ENCODE measurements at places on chromosomes 6 and 20.
A peak's percentile ranks its signal among the peaks of the same experiment; 100 is the strongest.

DNA sequence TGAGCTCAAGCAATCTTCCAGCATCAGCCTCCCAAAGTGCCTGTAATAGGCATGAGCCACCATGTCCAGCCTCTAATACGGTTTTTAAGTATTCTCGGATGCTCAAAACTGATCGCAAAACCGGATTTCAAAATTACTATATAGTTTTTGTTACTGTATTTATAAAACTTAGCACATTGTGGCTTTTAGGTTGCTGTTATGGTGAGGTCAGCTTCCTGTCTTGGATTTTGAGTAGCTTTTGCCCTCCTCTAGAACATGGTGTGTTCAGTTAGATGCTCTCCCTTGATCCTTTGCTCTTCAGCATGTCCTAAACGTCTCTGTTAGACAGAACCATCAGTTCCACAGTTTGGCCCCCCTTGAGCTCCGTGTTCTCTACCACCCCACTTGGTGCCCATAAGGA lies 96.2 kb downstream of the RPP40 start:
- DNase-seq, result no peak

DNA sequence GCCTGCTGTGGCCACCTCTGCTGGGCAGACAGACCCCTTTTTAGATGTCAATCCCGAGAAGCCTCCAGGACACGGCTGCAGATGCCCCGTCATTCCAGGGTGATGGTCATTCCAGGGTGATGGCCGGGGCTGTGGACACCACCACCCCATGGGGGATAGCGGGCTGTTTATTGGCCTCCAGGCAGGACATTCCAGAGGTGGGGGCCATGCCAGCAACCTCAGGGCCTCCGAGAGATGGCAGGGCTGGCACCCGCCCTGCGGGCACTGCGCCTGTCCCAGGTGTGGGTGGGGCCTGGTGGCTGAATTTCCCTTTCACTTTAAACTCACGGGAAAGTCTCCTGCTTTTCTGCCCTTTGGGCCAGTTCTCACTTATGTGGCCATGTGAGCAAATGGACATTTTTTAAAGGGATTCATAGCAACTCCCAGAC lies 14.5 kb downstream of the COL9A3 start:
- no peak for DNase-seq

DNA sequence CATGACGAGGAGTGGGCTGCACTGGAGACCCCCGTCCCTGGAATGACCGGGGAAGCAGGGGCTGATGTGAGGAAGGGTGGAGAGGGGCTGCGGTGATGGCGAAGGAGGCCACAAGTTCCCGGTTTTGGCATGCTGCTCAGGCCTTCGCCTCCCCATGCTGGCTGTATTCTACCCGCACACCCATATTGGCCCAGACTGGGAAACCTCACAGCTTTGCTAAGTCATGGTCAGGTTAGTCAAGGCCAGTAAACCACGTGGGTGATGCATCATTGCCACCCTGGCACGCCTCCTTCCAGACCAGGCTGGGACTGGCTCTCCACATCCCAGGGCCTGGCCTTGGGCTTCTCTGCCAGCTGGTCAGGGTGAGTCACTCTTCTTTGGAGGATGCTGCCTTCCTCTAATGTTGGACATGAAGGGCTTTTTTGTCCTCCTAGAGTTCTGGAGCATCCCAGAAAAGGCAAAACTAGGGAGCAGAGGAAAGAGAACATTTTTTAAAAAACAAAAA lies 53.8 kb downstream of the PCNA start:
- peak; percentile 94 for DNase-seq

GRCh38 chr6:12472601-12473038 lies 182.5 kb downstream of the EDN1 start:
- peak; percentile 79 for DNase-seq

- DNase-seq, result no peak
These were observed 12.2 kb downstream of the PRL start for GRCh38 chr6:22284666-22285065.

DNA sequence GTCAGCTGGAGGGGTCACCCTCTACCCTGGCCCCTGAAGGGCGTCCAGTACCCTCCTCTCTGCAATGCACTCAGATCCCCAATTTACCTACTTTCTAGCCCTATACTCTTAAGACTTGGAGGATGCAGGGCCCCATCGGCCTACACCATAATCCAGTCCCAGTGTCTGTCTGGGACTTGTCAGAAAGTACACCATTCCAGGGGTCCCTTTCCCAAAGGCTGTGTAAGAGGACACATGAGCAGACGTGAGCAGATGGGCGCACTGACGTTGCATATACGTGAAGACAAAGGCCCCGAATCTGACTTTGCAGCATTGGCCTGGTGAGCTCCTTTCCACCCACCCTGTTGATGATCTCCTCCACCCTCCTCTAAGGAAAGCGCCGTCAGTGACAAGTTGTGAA lies 20.9 kb upstream of the SMOC2 start:
- no peak for DNase-seq

DNA sequence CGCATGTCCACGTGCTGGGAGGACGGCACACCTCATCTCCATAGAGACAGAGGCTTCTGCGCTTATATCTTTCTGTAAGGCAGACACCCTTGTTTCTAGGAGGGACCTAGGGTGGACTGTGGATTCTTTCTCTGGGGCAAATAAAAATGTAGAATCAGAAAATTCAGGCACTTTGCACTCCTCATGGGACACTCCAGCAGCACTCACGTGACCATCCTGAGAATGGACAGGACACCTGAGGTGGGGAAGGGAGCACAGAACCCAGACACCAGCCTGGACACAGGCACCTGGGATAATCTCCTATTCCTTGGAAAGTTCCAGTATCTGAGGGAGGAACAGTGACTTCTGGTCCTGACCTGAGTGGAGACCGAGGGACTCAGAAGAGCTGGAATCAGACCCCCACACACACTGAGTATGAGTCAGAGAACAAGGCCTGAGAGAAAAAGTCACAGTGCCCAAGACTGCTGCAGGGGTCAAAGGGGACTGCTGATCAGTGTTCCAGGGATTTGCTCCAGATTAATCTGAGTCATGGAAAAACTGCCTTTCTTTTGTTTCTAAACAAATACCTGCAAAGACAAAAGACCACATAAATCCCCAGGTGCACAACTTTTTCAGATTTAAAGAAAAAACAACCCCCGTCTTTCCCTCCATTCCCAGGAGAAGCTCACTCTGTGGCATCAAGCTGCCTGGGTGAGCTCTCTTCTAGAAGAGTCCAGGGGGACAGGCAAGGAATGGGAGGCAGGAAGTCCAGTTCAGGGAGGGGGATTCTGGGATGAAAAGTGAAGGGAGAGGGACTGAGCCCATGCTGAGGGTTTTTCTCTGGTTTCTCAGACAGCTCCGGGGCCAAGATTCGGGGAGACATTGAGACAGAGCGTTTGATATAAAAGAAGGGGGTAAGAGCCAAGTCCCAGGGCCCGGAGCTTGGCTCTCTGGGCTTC lies 35.6 kb upstream of the MICB start:
- no peak for DNase-seq

GRCh38 chr6:127381384-127381783 lies 38.0 kb upstream of the ECHDC1 start:
- no peak for DNase-seq

DNA sequence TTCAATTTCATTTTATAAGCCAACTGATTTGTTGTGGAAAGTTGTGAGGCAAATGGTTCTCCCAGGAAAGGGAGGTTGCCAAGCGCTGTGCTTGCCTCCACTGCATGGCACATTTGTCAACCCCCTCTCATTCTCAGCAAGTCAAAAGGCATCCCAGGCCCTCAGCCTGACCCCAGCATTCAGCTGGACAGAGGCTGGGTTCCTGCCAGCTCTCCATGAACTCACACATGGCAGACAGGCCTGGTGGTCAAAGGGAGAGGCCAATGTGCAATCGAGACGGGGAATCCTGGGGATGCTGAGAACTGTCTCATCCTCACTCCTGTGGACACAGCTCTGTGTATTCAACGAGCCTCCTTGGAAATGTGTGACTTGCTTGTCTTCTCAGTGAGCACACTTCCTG lies 106.0 kb upstream of the CDH4 start:
- no peak for DNase-seq

DNA sequence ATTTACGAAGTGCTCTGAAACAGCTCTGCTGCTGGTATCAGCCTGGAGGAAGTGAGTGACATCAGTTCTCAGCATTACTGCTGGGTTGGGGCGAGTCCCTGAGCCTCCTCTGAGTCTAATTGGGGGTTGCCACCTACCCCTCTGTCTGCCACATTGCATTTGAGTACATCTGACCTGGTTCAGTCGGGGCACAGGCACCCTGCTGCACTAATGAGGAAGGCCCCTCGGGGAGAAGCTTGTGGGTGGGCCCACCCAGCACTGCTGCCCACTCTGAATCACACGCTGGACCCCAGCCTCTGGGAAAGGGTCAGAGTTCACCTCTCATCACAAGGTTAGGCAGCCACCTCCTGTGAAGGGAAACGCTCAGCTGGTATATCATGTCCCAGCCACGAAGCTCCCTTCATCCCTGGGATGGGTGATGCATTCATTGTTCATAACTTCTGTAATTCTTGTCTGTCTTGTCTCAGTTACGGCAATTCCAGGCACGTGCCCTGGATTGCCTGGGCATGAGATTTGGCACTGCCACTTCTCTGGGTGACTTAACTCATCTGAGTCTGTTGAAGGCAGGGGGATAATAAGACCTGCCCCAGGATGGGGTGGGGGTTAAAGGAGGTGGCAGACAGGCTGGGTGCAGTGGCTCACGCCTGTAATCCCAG lies 13.3 kb downstream of the DNMT3B start:
- no peak for DNase-seq

GRCh38 chr6:38078671-38079070 lies 259.1 kb downstream of the ZFAND3 start:
- DNase-seq, result no peak

DNA sequence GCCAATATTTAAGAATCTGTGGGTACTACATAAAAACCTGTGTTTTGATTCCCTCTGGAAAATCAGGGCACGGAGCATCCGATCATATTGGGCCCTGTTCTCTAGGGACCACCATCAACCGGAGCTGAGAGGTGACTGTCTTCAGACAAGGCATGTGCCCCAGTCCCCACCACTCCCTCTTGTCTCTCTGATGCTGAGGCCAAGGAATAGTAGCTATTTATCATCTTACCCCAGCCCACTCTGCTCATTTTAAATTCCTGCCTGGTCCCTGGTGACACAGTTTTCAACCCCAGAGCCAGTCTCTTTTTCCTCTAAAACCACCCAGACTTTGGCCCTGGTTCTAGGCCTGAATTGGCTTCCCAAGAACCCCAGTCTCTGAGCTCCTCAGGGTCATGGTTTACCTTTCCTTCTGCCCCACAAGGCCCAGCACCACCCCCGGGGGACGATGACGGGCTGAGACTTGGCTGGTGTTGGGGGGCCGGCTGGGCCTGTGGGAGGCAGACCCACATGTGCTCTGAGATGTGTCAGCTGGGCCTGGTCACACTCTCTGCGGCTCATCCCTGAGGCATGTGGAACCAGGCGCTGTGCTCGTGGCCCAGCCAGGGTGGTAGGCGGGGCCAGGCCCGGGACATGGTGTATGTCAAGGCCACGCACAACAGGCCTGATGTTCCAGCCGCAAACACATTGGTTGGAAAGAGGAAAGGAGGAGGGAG lies 114.4 kb downstream of the CEBPB start:
- DNase-seq, result peak; percentile 61

- DNase-seq, result no peak
These were observed 396.8 kb downstream of the CDKAL1 start for GRCh38 chr6:20931093-20931492.

GRCh38 chr6:35776364-35777215 lies at the start of gene CLPSL2:
Gene CLPSL2, plus strand, starts transcription at chr6:35776598. Its CDS starts 21 bp downstream, at chr6:35776619.
- DNase-seq, result no peak

- no peak for DNase-seq
These were observed 27.4 kb downstream of the GLP1R start for GRCh38 chr6:39075807-39076622.

DNA sequence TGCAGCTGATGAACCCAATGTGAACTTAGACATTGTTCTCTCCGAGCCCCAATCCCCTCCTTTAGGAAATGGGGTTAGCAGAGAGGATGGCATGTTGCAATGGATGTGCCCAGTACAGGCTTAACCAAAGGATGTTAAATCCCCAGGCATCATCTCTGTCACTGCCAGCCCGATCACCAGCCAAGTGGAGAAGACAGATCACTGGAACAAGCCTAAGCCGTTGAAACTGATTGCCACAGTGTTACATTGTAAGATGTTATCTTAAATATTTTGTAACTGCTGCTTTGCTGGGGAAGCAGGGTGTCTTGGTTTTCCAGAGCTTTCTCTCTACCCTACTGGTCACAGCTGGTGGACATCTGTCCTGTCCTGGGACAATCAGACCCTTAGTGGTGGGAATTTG lies 783.4 kb upstream of the CHD6 start:
- DNase-seq, result no peak

- DNase-seq, result no peak
These were observed 2.8 kb upstream of the CSTL1 start for GRCh38 chr20:23436681-23437080.

- peak; percentile 14 for DNase-seq
These were observed 14.0 kb downstream of the SMLR1 start for GRCh38 chr6:130841128-130841728.

DNA sequence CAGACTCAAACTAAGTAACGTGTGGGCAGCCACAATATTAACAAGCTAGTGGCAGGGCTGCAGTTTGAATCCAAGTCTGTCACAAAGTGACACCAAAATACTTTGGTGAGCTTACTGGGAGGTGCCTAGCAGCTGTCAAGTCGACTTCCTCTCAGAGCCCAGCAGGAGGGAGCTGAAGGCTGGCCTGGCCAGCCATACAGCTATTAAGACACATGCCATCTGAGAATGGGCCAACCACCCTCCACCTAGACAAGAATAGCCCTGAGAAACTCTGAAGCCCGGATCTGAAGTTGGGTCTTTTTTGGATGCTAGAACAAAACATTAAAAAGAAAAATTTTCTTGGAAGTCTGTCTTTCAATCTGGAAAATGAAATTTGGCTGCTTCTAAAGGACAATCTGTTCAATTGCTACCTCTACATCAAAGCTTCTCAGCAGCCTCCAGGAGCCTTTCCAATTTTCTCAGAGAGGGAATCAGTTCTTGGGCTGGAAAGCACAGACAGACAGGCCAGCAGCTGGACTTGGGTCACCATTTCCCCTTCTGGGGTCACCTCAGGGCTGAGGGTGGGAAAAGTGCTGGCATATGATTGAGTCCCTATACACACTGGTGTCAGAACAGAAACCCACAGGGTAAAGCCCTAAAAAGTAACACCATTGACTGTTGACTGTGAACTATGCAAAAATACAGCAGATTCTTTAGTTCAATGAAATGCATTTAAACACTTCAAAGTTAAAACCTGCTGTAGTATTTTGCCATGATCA lies 42.9 kb downstream of the UQCC1 start:
- no peak for DNase-seq

- no peak for DNase-seq
These were observed 147.5 kb upstream of the SMLR1 start for GRCh38 chr6:130679684-130680083.

DNA sequence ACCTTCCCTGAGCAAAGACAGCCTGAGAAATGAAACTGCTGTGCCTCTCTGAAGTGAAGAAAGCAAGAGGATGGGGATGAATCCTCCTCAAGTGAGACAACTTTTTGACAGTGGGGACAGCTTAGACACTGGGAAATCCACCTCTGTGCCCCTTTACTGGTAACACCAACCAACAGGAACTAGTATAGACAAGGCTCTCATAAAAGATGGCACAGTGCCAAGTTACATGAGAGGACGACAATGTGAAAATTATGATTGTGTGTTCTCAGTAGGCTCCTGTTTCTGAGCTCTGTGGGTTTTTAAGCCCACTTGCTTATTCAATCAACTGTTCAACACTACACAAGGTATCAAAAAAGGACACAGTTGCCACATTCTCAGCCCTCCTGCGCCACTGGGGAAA lies 41.6 kb upstream of the LYRM2 start:
- no peak for DNase-seq
